NCI-H446 (cell line): ENCODE measurements at places on chromosomes 7 and 10.

GRCh38 chr10:16843252-16843870 is 26.1 kb upstream of the RSU1 start:
- DNase-seq, result no peak

GRCh38 chr10:5071411-5072198 is 22.6 kb upstream of the AKR1C3 start:
- peak; percentile 15 for DNase-seq

DNA sequence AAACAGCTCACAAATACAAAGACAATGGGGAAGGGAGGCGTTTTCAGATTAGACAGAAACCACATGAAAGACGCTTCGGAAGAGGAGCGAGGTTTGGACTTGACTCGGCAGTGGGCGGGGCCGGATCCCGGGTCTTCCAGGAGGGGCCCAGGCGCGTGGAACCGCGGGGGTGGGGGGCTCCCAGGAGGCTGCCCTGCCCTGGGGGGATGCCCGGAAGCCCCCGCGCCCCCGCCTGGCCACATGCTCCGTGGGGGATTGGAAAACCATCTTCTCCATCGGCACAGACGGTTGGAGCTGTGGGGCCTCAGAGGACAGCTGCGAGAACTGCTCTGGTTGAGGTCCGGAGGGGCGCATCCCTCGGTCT is 186.0 kb upstream of the SHH start:
- DNase-seq, result no peak

GRCh38 chr7:90455163-90456030 is 14.0 kb upstream of the PTTG1IP2 start:
- DNase-seq, result peak; percentile 56

GRCh38 chr7:150351587-150352194 is 10.3 kb upstream of the RARRES2 start:
- no peak for DNase-seq

DNA sequence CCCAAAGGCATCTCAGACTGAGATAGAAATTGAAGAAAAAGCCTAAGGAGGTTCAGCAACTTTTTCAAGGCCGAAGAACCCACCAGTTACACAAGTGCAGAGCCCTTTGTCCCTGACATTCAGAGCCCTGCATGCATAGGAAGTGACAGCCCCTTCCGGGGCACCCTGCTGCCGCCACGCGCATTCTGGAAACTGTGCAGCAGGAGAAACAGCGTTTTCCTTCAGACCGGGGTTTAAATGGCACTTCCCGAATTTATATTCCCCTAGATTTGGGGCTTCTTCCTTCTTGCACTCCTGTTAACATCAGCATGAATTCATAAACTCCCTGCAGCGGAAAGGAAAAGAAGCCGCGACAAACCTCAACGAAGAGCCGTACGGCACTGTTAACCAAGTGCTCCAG is 190.5 kb upstream of the C7orf33 start:
- no peak for DNase-seq

GRCh38 chr7:3117488-3118231 is 74.0 kb upstream of the CARD11 start:
- no peak for DNase-seq

DNA sequence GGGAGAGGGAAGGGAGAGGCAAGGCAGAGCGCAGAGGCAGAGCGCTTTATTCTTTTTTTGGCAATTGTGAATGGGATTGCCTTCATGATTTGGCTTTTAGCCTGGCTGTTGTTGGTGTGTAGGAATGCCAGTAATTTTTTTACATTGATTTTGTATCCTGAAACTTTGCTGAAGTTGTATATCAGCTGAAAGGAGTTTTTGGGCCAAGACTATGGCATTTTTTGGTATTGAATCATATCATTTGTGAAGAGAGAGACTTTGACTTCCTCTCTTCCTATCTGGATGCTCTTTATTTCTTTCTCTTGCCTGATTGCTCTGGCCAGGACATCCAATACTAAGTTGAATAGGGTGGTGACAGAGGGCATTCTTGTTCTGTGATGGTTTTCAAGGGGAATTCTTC is 291.3 kb downstream of the REEP3 start:
- DNase-seq, result no peak

- peak; percentile 17 for DNase-seq
Observed at GRCh38 chr7:121831351-121831750, 41.6 kb upstream of the PTPRZ1 start.

DNA sequence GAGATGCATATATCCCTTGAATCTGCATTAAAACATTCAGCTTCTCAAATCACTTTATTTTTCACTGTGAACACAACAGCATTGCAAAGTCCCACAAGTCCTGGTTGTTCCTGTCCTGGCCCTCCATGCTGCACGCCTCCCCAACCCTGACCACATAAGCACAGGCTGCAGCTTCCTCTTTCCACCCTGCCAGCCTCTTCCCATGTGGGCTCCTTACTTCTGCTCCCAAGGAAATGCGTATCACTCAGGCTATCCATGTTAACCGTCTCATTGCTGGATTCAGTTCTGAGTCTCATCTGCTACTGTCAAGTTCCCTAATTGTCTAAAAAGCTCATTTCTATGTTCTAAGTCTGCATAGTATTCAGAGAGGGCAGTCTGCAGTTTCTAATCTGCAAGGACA is 89.7 kb upstream of the ZPBP start:
- no peak for DNase-seq

GRCh38 chr7:66504131-66504530 is 124.5 kb upstream of the KCTD7 start:
- no peak for DNase-seq

DNA sequence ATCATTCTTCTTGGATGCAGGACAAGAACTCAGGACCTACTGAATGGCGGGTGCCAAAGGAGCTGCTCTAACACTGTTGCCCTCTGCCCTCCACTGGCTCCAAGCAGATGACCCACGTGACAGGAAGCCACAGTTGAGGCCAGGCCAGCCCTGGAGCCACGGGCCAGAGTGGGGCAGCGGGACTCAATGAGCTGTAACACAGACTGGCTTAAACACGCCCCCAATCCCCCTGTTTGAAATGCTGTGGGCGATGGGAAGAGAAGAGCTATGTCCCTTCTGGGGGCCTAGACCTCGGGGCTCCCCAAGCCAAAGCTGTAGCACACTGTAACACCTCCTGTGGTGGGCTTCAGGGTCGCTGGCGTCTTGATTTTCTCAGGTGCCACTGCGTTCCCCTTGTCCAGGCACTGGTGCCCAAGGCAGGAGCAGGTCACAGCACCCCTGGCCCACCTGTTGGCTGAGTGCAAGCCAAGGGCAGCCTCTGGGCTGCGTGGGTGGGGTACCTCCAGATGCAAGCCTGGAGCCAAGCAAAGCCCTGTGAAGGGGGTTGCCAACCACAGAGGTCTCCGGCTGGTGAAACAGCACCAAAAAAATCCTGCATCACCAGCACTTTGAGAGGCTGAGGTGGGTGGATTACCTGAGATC is 18.6 kb upstream of the ZMIZ2 start:
- no peak for DNase-seq

DNA sequence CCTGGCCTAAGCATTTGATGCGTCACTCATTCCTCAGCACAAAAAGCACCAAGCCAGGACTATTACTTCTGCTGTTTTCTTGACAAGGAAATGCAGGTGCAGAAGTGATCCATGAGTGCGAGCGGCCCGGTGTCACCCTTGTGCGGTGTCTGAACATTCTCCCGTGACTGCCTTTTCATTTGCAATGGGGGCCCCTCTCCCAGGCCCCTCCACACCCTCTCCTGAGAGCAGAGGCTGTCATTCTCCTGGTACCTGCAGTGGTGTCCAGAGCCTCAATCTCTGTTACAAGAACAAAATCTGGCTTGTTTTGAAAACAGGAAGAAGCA is 213.1 kb downstream of the DIP2C start:
- no peak for DNase-seq

DNA sequence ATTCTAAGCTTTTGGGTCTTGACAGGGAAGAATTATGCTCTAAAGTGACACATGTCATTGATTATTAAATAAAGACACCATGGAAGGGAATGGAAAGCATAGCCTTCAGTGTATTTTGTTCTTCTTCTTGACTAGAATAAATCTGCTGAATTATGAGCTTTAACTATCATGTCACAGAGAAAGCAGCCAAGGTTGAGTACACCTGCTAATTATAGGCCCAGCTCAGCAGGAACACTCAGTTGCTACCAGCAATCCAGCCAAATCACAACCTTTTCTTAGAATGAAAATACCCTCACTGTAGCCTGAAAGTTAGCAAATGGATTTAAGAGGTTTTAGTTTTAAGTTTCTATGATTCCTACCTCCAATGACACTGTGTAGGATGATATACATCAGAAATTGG is 225.3 kb upstream of the RHOBTB1 start:
- no peak for DNase-seq

DNA sequence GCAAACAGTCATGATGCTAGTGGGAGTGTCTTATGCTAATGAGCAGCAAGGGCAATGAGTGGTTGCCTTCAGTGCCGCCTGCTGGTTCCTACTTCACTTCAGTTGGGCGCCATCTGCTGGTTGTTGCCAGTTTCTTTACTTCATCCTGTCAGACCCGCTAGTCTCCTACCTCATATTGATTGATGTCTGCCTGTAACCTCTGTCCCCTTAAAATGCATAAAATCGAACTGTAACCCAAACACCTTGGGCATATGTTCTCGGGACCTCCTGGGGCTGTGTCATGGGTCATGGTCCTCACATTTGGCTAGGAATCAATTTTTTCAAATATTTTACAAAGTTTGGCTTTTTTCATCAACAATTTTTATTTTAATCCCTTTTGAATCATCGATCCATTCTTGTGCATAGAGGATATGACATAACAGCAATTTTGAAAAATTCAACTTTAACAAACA is 62.8 kb upstream of the C7orf33 start:
- peak; percentile 85 for DNase-seq

DNA sequence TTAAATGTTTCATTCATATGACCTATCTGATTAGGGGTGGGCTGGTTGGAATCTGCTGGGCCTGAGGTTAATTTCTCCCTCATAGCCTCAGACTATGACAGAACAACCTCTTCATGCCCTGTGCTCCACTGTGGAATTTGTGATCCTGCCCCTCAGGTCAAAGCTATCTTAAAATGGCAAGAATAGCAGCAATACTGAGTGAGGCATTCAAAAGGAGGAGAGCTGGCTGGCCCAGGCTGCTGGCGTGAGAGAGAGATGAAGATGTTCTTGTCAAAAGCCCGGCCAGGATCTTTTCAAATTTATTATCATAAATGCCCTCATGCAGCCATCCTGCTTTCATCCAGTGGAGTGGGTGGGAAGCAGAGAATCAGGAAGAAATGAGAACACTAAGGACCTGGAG is 41.8 kb upstream of the PLCE1 start:
- DNase-seq, result no peak

- no peak for DNase-seq
Observed at GRCh38 chr7:156523447-156524048, 117.0 kb upstream of the RNF32 start.

GRCh38 chr7:50412973-50413372 is 37.2 kb downstream of the FIGNL1 start:
- no peak for DNase-seq

GRCh38 chr10:43420369-43421200 is 11.6 kb upstream of the HNRNPF start:
- no peak for DNase-seq
